ENCODE measurements at places on chromosomes 6 and 20.

DNA sequence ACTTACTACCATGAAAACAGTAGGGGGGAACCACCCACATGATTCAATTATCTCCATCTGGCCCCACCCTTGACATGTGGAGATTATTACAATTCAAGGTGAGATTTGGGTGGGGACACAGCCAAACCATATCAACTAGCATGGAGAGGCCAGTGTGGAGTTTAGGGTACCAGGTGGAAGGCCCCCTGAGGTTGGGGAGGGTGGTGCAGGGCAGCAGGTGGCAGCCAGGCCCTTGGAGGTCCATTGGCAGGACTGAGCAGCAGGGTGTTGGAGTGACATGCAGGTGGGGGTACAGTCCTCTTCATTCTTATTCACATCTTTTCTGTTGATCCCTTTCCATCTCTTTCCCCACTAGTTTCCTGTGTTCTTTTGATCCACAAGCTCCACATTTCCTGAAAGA lies 42.9 kb downstream of the PHACTR3 start:
- no peak for DNase-seq

- DNase-seq, result no peak
Observed at GRCh38 chr6:158660333-158660754, 10.5 kb downstream of the SYTL3 start.

DNA sequence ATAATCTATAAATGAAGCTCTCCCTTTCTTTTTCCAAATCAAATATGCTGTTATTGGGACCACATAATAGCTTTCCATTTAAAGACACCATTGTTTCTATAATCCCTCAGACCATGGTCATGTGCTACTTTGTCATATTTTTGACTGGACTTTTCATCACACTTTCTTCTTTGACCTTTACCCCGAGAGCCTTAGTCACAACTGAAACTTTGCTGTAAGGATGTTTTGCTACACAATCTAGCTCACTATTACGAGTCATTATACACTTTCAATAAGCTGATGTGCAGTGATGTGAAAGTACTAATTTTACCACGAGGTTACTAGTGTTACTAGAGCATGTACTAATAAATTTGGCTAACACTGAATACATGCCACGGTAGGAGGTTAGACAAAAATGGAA lies 367.2 kb upstream of the RUNX2 start:
- DNase-seq, result no peak

DNA sequence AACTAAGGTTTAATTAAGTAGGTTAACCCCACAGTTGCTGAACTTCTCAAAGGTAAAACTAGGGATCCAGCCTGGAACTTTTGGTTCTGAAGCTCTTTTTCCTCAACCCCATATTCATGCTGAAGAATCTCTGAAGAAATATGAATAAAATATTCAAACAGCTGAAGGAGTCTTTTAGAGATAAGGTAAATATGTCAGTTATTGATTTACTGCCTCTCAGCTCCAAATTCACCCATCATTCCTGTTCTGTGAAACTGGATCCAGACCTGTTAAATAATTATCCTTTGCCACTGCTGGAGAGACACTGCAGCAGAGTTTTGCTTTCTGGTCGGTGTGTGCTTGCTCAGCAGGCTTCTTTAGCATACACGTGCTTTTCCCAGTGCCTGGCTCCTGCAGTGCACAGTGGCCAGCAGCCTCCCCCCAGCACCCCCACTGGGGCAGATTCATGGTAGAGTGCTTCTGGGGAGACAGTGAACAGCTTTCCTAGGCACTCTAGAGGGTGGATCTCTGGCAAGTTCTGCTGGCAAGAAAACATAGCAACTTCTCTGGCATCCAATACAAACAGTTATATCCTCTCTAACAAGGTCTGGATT lies 62.0 kb upstream of the BCLAF1 start:
- no peak for DNase-seq

GRCh38 chr6:45714006-45714730 lies 301.5 kb downstream of the CLIC5 start:
- peak; percentile 32 for DNase-seq

DNA sequence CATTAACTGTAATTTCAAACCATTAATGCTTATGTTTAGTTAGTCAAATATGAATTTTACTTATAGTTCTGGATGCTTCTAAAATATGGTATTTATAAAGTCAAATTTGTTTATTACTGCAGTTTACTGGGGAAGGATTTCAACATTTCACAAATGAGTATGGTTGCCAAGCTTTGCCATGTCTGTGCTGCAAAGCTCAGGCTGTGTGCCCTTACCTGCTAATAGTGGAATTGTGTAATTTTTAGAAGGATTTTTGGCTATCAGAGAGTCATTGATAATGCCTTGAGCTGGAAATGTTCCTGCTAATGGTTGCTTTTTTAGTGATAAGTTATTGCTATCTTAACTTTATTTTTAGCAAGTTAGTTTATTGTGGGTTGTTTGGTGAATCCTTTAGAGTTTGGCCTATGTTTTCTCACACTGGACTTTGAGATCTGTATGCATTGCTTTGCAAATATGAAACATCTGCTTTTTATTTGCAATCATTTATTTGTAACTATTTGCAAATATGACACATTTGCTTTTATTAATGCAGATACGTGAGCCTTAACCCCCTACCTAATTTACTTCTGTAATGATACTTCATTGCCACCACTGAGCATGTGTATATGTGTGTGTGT lies 105.8 kb downstream of the CD109 start:
- DNase-seq, result no peak

DNA sequence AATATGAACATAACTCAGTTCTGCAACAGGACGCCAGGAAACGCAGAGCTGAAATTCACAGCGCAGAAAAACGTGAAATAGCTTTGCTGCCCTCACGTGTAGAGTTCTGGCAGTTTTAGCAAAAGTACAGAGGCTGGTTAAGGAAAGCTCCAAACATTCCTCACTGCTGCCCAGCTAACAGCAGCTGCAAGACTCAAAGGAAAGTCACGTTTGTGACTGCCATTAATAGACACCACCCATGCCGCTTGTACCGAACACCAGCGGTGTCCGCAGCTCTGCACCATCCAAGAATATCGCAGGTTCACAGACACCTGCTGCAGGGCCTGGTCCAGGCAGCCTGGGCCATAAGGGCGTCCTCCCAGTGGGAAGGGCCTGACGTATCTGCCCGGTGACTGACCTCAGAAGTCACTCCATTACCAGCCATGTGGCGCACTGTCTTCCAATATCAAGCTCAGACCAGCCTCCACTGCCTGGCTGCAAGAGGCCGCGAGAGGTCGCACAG lies 61.4 kb downstream of the WDR27 start:
- DNase-seq, result no peak

- DNase-seq, result no peak
Observed at GRCh38 chr6:116562614-116563013, 8.7 kb upstream of the RWDD1 start.

GRCh38 chr20:40438161-40438830 lies 250.7 kb downstream of the MAFB start:
- DNase-seq, result no peak

DNA sequence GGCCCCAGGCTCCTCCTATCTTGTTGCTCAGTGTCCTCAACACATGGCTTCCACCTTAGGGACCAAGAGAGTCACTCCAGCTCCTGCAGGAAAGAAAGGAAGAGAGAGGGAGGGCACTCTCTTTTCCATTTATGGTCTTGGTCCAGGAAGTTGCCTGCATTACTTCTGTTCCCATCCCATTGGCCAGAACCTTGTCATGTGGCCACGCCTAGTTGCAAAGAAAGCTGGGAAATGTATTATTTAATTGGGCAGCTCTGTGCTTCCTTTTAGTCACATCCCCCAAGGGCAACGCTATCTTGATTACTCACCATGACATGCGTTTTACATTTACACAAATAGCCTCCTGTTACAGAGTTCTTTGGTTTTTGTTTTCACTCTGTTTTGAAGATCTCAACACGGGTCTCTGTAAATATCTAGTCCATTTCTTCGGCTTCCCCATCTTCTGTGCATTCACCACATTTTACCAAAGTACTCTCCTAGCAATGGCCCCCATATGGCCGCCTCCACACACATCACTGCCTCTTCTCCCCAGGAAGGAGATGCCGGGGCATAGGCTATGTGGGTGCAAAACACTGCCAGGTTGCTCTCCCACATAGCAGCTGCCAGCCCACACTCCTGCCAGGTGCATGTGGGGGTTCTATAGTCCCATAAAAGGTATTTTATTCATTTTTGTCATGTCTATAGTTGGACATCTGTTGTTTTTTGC lies 35.7 kb upstream of the ZMYND8 start:
- DNase-seq, result peak; percentile 38

- no peak for DNase-seq
Observed at GRCh38 chr20:25549843-25550477, 35.4 kb downstream of the NINL start.

DNA sequence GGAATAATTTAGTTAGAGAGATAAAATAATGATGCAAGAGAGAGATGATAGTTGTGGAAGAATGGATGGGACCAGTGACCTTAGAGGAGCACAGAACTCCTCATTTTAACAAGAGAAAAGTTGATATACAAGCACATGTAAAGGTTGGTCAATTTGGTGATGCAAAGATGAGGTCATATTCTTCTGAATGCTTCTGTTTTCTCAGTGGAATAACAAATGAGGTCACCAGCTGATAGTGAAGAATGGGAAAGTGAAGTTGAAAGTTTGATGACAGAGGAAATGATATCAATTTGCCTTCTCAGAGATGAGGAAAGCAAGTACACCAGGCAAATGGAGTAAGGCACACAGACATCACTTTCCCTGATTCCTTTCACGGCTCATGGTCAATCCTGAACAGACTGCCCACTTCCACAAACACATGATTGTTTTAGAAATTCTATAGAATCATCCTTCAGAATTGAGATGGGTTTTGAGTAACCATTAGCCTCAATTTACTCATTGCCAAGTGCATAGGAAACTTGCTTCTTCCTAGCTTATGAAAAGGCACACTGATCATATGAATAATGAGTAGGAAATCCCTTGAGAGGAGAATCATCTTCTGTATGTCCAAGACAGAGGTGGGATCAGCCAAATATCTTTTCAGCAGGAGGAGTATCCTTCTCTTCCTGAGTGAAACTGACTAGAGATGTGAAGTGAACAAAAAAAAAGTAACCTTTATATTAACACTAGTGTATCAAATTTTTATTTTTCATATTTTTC lies 82.4 kb upstream of the TCF21 start:
- DNase-seq, result no peak

- no peak for DNase-seq
Observed at GRCh38 chr6:113909224-113909856, 52.2 kb downstream of the MARCKS start.

DNA sequence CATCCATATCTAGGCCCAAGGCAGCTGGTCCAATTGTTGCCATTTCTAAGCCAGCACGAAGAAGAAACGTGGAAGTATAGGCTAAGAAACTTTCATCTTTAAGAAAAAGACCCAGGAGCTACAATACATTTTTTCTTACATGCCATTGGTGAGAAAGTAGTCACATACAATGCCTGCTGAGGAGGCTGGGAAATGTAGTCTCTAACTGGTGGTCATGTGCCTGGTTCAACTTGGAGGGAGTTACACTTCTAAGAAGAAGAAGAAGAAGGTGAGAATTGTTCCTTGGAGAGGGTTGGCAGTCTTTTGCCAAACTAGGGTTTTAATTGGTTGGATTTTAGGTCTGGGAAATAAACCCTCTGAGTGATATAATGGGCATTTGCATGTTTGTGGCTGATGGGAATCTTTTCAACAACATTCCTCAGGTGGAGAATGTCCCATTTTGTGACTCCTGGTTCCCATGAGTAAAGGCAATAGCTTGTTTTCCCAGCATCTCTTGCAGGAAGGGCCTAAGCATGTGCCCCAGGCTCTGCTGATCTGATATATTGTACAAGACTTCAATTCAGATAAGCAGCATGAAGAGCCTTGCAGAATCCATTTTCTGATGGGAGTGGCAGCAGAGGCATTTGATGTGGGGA lies 47.0 kb upstream of the PREP start:
- no peak for DNase-seq

- no peak for DNase-seq
Observed at GRCh38 chr6:82178759-82179112, 68.8 kb downstream of the IBTK start.

- DNase-seq, result no peak
Observed at GRCh38 chr6:107866606-107867301, 42.6 kb upstream of the SCML4 start.

DNA sequence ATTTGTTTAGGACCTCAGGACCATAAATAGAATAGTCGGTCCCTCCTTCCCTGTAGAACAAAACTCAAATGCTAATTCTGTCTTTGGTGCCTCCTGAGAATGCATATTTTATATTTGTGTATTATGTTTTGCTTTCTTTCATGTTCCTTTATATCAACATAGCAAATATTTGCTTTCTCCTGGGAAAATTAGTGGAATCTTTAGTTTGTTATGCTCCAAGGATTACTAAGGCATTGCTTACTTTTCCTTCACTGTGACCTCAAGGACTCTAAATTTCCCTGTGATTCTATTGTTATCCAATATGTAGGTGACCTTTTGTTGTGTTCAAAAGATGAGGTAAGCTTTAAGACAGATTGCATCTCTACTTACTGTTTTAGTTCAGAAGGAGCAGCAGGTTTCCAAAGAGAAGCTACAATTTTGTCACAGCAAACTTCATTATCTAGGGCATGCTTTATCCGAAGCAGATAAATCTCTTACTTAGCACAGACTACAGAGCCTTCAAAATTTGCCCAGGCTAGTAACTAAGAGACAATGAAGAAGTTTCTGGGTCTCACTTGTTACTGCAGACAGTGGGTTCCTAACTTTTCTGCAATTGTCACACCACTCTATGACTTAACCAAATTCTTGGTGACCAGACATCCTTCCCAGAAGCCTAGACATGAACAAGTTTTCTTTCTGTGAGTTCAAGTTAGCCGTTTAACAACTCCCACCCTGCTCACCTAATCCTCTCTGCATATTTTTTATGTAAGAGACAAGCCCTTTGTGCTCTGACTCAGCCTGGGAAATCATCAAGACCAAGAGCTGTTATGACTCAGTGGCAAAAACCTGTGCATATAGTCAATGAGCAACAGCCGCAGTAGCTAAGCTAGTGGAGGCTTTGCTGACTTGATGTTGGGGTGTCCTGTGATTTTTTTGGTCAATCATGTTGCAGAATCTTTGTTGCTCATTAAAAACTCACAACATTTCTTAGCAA lies 378.8 kb downstream of the QKI start:
- DNase-seq, result no peak

DNA sequence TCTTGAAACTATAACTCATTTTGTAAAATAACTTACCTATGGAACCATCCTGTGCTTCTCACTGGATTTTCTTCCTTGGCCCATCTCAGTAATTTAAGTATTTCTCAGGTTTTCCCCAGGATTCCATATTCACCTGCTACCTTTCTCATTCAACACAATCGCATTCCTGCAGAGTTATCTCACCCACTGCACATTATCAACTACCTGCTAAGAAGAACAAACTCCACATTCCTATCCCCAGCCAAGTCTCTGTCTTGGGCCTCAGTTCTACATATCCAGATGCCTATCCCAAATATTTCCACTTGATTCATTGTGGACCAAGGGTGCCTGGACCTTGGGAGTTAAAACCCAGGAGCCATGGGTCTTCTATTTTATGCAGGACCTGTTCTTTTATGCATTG lies 60.2 kb upstream of the KCNQ5 start:
- no peak for DNase-seq
